Naive thymus-derived CD8-positive, alpha-beta T cell (primary cell): ENCODE measurements at places on chromosomes 3 and 15.

DNA sequence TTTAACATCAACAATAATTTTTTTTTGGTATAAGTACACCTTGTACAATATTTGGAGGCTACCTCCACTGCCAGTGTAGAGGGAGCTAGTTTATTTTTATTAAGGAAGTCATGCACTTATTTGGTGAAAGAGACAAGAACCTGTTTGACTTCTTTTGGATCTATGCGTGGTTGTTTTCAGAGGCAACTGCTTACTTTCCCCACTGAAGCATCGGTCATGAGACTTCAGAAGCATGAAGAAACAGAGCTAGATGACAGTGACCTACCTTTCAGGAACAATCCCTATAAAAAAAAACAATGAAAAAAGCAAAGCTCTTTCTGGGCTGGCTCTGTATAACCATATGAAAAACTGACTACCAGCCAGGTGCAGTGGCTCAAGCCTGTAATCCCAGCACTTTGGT is 20.0 kb upstream of the ZNF148 start:
- H3K36me3 ChIP-seq: no peaks in the 10 kb centered on the region
- no peak overlapping the region for H3K27ac ChIP-seq
- H3K4me1 ChIP-seq: peaks cover 4% of the 10 kb centered on the region
- peaks cover 10% of the 10 kb centered on the region for H3K27me3 ChIP-seq
- no peak overlapping the region for H3K4me3 ChIP-seq

GRCh38 chr15:76286271-76286879 is 24.9 kb downstream of the ETFA start:
- no peaks in the 10 kb centered on the region for H3K27me3 ChIP-seq
- peak; percentile 6 for DNase-seq
- peaks cover 16% of the 10 kb centered on the region for H3K36me3 ChIP-seq

DNA sequence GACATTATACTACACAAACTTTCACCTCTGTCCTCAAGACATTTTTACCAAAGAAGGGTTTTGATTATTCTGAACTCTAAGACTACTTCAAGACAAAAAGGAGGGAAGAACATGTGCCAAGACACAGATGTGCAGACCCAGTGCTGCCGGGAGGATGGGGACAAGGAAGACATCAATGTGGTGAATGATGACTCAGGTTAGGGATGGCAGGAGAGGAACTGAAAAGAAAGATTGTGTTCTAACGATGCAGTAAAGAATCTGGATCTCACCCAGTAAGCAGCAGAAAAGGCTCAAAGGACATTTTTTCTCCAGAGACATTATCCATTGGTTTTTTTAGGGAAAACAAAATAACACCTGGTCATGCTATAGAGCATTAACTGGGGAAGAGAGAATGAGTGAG is 449.9 kb upstream of the NR2F2 start:
- no peaks in the 10 kb centered on the region for H3K36me3 ChIP-seq
- H3K27me3 ChIP-seq: no peaks in the 10 kb centered on the region
- H3K4me1 ChIP-seq: peaks cover 13% of the 10 kb centered on the region
- DNase-seq: no peak

- peaks cover 23% of the 10 kb centered on the region for H3K27me3 ChIP-seq
- DNase-seq: peak; percentile 45
- H3K36me3 ChIP-seq: no peaks in the 10 kb centered on the region
- no peak overlapping the region for H3K4me3 ChIP-seq
Measured at GRCh38 chr3:126522363-126522788, 1.6 kb upstream of the CHST13 start.

DNA sequence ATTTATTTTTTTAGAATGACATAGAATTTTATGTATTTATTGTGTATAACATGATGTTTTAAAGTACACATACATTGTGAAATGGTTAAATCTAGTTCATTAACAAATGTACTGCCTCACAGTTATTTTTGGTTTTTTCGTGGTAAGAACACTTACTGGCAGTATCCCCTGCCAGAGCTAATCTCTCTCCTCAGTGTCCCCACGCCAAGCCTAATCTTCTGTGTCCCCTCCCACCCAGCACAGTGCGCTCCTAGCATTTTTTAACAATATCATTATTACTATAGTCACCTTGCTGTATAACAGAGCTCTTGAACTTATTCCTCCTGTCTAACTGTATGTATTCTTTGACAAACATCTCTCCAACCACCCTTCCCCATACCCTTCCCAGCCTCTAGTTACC is 333.2 kb downstream of the GABRB3 start:
- H3K4me1 ChIP-seq: no peaks in the 10 kb centered on the region
- peaks cover 2% of the 10 kb centered on the region for H3K36me3 ChIP-seq
- no peak overlapping the region for H3K4me3 ChIP-seq

GRCh38 chr15:88178631-88179030 is 77.9 kb downstream of the NTRK3 start:
- no peak overlapping the region for H3K4me3 ChIP-seq
- H3K27ac ChIP-seq: no peak overlapping the region
- DNase-seq: no peak
- peaks cover 1% of the 10 kb centered on the region for H3K4me1 ChIP-seq
- H3K27me3 ChIP-seq: peaks cover 18% of the 10 kb centered on the region

GRCh38 chr3:88046766-88047165 is 12.0 kb downstream of the CGGBP1 start:
- no peak overlapping the region for H3K4me3 ChIP-seq
- no peaks in the 10 kb centered on the region for H3K36me3 ChIP-seq
- DNase-seq: no peak

GRCh38 chr3:118102737-118103136 is 931.9 kb downstream of the IGSF11 start:
- H3K27ac ChIP-seq: no peak overlapping the region
- H3K27me3 ChIP-seq: no peaks in the 10 kb centered on the region
- H3K36me3 ChIP-seq: no peaks in the 10 kb centered on the region
- H3K4me3 ChIP-seq: no peak overlapping the region

GRCh38 chr3:58494107-58494506 is 2.2 kb downstream of the KCTD6 start:
- DNase-seq: no peak
- H3K36me3 ChIP-seq: peaks cover 5% of the 10 kb centered on the region
- peaks cover 68% of the 10 kb centered on the region for H3K4me1 ChIP-seq
- no peaks in the 10 kb centered on the region for H3K27me3 ChIP-seq

DNA sequence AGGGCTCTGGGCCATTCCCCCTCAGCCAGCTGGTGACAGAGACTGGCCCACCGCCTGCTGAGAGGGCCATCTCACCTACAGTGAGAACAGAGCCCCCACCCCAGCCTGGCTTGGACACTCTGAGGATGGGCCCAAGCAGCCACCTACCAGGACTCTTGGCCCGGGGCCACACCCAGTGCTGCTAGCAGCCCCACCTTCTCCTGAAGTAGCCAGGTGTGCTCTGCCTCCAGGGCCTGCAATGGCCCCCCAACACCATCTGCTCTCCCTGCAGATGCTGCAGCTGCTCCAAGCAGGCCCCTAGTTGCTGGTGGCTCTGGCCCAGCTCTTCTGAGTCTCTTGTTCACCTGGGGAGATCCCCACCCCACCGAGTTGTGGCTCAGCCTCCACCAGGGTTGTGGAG is 6.8 kb upstream of the CLK3 start:
- no peaks in the 10 kb centered on the region for H3K27me3 ChIP-seq
- no peaks in the 10 kb centered on the region for H3K36me3 ChIP-seq
- H3K27ac ChIP-seq: no peak overlapping the region
- no peak overlapping the region for H3K4me3 ChIP-seq

DNA sequence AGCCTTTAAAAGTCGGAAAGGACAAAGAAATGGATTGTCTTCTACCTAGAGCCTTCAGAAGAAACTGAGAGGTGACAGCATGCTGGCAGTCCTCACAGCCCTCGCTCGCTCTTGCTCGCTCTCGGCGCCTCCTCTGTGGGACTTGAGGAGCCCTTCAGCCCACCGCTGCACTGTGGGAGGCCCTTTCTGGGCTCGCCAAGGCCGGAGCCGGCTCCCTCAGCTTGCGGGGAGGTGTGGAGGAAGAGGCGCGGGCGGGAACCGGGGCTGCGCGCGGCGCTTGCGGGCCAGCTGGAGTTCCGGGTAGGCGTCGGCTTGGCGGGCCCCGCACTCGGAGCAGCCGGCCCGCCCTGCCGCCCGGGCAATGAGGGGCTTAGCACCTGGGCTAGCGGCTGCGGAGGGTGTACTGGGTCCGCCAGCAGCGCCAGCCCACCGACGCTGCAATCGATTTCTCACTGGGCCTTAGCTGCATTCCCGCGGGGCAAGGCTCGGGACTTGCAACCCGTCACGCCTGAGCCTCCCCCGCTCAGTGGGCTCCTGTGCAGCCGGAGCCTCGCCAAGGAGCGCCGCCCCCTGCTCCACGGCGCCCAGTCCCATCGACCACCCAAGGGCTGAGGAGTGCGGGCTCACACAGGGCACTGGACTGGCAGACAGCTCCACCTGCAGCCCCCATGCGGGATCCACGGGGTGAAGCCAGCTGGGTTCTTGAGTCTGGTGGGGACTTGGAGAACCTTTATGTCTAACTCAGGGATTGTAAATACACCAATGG is 953.8 kb upstream of the GBE1 start:
- no peak overlapping the region for H3K4me3 ChIP-seq
- no peak overlapping the region for H3K27ac ChIP-seq
- DNase-seq: no peak
- no peaks in the 10 kb centered on the region for H3K27me3 ChIP-seq

GRCh38 chr3:175212896-175213295 is 353.8 kb downstream of the NAALADL2 start:
- no peaks in the 10 kb centered on the region for H3K36me3 ChIP-seq
- H3K4me1 ChIP-seq: no peaks in the 10 kb centered on the region
- DNase-seq: no peak
- H3K27ac ChIP-seq: no peak overlapping the region

- H3K4me1 ChIP-seq: peaks cover 50% of the 10 kb centered on the region
- no peak for DNase-seq
- no peaks in the 10 kb centered on the region for H3K27me3 ChIP-seq
- H3K27ac ChIP-seq: no peak overlapping the region
- no peak overlapping the region for H3K4me3 ChIP-seq
Measured at GRCh38 chr3:20060974-20061685, 20.9 kb downstream of the KAT2B start.

- no peaks in the 10 kb centered on the region for H3K27me3 ChIP-seq
- no peak overlapping the region for H3K4me3 ChIP-seq
- H3K27ac ChIP-seq: no peak overlapping the region
Measured at GRCh38 chr3:71688121-71688520, 37.1 kb downstream of the EIF4E3 start.

DNA sequence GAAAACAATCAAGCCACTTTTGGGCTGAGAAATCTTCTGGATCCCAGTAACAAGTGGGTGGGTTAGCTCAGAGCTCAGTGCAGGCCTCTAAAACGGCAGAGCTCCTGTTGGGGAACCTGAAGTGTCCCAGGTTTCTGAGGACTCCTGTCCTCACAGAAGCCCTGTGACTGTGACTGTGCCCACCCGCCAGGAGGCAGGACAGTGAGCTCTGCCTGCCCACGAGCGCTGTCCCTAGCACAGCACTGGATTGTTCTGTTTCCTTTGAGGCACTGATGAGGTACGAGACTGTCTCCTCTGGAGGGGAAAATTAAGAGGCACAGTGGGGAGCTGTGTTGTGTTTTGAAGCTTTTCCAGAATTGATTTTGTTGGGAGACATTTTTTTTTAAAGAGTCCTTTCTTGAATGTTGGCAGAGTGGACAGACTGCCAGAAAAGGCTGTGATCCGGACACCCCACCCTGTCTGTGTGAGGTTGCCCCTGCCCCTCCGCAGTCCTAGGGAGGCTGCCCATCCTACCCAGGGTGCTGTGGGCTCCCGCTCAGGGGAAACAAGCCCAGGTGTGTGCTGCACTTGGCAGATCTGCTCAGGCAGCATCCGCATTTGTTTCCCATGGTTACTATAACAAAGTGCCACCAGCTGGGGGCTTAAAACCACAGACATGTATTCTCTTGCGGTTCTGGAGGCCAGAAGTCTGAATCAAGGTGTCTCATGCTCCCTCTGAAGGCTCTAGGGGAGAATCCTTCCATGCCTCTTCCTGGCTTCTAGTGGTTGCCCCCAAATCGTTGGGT is 66.6 kb upstream of the LARS2 start:
- H3K4me3 ChIP-seq: no peak overlapping the region
- no peak for DNase-seq
- H3K27ac ChIP-seq: no peak overlapping the region
- H3K27me3 ChIP-seq: no peaks in the 10 kb centered on the region
- H3K36me3 ChIP-seq: no peaks in the 10 kb centered on the region

DNA sequence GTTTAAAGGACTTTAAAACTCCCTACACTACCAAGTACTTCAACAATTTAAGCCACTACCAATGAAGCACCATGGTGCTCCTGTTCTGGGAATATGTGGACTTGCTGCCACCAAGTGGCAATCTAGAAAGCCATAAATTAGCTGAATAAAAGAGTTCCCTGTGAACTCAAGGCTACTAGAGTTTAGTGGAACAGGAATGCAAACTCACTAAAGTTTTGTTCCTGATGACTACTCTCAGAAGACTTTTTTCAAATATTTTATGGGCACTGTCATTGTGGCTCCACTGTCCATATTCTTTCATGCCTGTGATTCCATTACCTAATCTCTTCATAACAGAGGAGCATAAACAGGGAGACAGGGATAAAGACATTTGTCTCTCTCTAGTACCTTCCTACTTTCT is 63.9 kb downstream of the TMCC1 start:
- no peaks in the 10 kb centered on the region for H3K27me3 ChIP-seq
- no peak overlapping the region for H3K4me3 ChIP-seq
- H3K4me1 ChIP-seq: peaks cover 35% of the 10 kb centered on the region
- DNase-seq: peak; percentile 32

- H3K4me3 ChIP-seq: no peak overlapping the region
- no peaks in the 10 kb centered on the region for H3K27me3 ChIP-seq
- H3K36me3 ChIP-seq: no peaks in the 10 kb centered on the region
- H3K4me1 ChIP-seq: peaks cover 2% of the 10 kb centered on the region
Measured at GRCh38 chr3:32510075-32510724, 7.5 kb upstream of the CMTM6 start.

- no peaks in the 10 kb centered on the region for H3K36me3 ChIP-seq
- H3K4me3 ChIP-seq: no peak overlapping the region
- no peak for DNase-seq
- peaks cover 4% of the 10 kb centered on the region for H3K4me1 ChIP-seq
- no peak overlapping the region for H3K27ac ChIP-seq
- H3K27me3 ChIP-seq: no peaks in the 10 kb centered on the region
Measured at GRCh38 chr15:60914360-60914759, 314.7 kb downstream of the RORA start.

GRCh38 chr3:43609406-43609805 is 12.4 kb downstream of the ANO10 start:
- H3K4me3 ChIP-seq: no peak overlapping the region
- DNase-seq: no peak
- no peaks in the 10 kb centered on the region for H3K4me1 ChIP-seq
- H3K27me3 ChIP-seq: no peaks in the 10 kb centered on the region
- H3K27ac ChIP-seq: no peak overlapping the region

DNA sequence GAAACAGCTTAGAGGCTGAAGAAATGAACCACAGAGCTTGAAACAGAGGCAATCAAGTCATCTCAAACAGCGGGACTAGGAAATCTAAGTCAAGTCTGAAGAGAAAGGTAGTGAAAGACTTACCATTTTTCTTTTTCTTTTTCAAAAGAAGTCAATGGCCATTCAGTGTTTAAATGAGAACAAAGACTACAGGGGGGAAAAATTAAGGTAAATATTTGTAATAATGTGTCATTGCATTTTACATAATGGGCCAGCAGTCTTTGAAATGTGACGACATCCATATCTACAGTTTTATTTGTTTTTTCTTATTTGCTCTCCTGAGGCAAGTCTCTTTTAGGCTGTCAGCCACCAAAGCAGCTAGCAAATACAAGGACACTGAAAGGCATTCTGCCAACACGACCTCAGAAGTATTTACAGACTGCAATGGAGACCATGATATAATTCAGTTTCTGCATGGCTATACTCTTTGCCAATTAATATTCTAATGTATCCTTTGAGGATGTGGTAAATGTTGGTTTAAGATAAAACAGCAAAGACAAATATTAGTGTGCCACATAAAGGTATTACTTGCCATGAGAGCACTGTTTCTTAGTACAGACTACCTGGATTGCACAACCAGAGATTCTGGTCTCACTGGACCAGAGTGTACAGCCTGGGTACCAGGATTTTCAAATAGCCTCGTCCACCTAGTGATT is 307.0 kb upstream of the THBS1 start:
- H3K36me3 ChIP-seq: no peaks in the 10 kb centered on the region
- H3K27ac ChIP-seq: no peak overlapping the region
- no peak overlapping the region for H3K4me3 ChIP-seq
- DNase-seq: no peak
- no peaks in the 10 kb centered on the region for H3K4me1 ChIP-seq
